T1000 (cell line): ENCODE measurements at places on chromosomes 2 and 18.

DNA sequence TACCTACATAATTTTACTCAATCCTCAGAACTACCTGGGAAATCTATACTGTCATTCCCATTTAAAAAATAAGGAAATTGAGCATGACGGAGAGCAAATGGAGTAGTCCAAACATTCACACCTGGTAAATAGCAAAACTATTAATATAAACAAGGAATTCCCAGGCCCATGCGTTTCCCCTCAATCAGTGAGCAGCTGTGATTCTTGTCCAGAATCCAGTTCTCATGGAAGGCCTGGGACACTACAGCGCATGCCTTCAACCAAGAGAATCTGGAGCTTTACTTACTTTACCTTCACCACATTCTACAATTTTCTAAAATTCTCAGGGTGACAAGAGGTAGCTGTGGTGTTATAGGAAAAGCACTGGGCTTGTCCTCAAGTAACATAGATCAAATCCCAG is 259.0 kb downstream of the LRATD1 start:
- no peak for DNase-seq

DNA sequence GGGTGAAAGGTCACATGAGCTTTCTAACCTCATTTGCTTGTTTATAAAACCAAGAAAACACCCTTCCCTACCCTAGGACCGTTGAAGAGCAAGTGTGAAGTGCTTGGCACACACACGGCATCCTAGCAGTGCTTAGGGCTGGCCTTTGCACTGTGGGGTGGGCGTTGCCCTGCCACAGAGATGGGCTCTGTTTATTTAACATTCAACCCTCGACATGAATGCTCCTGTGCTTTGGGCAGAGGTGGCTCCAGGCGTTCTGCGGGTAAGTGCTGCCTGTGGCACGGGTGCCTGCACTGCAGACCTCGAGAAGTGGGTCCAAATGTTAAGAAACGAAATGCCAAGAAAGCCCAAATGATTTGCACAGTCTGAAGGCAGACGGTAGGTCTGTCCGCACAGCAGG is 170.1 kb downstream of the FHOD3 start:
- no peak for DNase-seq

DNA sequence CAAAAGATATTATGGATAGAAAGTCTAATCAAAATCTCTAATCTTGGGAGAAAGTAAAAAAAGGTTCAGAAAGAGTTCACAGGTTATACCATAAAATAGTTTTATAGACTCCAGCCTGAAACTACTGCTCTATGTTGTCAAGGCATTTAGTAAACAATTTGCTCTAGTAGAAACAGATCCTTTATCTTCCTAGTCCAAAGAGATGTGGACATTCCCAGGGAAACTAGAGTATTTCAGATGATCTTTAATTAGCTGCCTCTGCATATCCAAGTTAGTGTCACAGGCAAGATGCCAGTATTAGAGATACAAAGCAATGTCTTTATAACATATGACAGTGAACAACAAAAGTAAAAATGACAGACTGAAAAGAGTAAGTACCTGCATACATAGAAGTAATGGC is 708.6 kb downstream of the CCDC85A start:
- DNase-seq: no peak

GRCh38 chr2:14735696-14736095 is 103.2 kb downstream of the LRATD1 start:
- DNase-seq: no peak

- DNase-seq: no peak
These were observed 92.4 kb downstream of the INPP5D start for GRCh38 chr2:233152541-233152940.

DNA sequence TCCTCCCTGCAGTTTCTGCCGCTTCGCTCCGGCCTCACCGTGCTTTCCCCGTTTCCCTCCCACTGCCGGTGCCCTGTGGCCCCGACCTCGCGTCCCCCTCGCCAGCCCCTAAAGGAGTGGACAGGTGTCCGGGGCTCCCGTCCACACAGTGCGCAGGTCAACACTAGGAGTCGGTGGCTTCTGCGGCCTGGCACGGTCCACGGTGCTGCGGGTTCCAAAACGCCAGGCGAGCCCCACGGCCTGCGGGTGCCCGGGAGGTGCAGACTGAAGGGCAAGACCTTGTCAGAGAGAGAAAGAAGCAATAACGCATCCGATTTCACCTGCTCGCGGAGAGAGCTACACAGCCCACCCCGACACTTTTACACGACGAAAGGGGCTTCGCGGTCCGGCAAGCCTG is 588.7 kb upstream of the SALL3 start:
- no peak for DNase-seq
